Effector memory CD4-positive, alpha-beta T cell (primary cell): ENCODE measurements at places on chromosomes 16 and 17.

GRCh38 chr16:4870138-4870671, 22.9 kb downstream of the UBN1 start:
- H3K4me3 ChIP-seq, result no peak overlapping the region
- H3K4me1 ChIP-seq, result no peaks in the 10 kb centered on the region
- H3K36me3 ChIP-seq, result peaks cover 64% of the 10 kb centered on the region
- H3K27me3 ChIP-seq, result no peaks in the 10 kb centered on the region
- DNase-seq, result no peak

DNA sequence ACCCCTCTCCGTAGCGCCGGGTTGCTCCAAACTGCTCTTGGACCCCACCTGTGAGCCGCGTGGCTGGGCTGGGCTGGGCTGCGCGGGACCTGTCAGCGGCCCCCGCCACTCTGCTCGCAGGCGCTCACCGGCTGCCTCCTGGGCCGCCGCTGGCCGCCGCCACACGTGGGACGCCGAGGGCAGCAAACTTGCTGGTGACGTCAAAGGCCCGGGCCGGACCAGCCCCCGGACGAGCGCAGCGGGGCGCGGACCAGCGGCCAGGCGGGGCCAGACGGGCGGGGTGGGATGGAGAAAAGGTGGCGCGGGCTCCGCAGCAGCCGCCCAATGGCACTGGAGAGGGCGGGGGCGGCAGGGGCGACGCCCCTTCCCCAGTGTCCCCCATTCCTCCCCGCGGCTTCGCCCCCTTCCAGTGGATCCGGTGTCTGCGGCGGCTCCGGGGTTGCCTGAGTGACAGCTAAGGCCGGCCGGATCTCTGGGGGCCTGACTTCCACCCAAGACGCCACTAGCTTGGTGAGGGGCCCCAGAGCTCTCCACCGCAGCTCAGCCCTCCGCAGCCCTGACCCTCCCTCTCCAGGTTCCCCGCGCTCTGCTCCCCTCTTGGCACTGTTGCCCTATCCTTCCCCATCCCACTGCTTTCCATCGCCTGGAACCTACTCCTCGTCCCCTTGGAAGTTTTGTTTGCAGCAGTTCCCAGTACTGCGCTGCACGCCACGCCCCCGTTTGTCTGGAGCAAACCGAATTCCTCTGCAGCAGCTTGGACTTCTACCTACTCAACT, at the start of gene HS3ST3A1:
Gene HS3ST3A1 (minus strand): TSS at position 154 of the 776 bp plus-strand sequence. CDS start 800 bp downstream, outside the sequence.
- H3K4me1 ChIP-seq, result peaks cover 15% of the 10 kb centered on the region
- no peak for DNase-seq
- H3K27ac ChIP-seq, result no peak within 1 kb of the TSS
- H3K27me3 ChIP-seq, result peaks cover 28% of the 10 kb centered on the region
- peak within 1 kb of the TSS; percentile 37 for H3K4me3 ChIP-seq

GRCh38 chr17:78257810-78258322, 26.4 kb downstream of the TMEM235 start:
- DNase-seq, result peak; percentile 10
- H3K4me3 ChIP-seq, result peak overlapping the region; percentile 45
- H3K27ac ChIP-seq, result peak overlapping the region; percentile 67
- H3K36me3 ChIP-seq, result no peaks in the 10 kb centered on the region

- no peak overlapping the region for H3K27ac ChIP-seq
- no peak for DNase-seq
- no peaks in the 10 kb centered on the region for H3K4me1 ChIP-seq
- no peaks in the 10 kb centered on the region for H3K27me3 ChIP-seq
Observed at GRCh38 chr17:49830605-49831004, 17.3 kb downstream of the TAC4 start.

- H3K27me3 ChIP-seq, result no peaks in the 10 kb centered on the region
- peaks cover 3% of the 10 kb centered on the region for H3K4me1 ChIP-seq
- no peaks in the 10 kb centered on the region for H3K36me3 ChIP-seq
- no peak for DNase-seq
- H3K27ac ChIP-seq, result no peak overlapping the region
Observed at GRCh38 chr16:29644338-29644857, 18.6 kb upstream of the SPN start.

DNA sequence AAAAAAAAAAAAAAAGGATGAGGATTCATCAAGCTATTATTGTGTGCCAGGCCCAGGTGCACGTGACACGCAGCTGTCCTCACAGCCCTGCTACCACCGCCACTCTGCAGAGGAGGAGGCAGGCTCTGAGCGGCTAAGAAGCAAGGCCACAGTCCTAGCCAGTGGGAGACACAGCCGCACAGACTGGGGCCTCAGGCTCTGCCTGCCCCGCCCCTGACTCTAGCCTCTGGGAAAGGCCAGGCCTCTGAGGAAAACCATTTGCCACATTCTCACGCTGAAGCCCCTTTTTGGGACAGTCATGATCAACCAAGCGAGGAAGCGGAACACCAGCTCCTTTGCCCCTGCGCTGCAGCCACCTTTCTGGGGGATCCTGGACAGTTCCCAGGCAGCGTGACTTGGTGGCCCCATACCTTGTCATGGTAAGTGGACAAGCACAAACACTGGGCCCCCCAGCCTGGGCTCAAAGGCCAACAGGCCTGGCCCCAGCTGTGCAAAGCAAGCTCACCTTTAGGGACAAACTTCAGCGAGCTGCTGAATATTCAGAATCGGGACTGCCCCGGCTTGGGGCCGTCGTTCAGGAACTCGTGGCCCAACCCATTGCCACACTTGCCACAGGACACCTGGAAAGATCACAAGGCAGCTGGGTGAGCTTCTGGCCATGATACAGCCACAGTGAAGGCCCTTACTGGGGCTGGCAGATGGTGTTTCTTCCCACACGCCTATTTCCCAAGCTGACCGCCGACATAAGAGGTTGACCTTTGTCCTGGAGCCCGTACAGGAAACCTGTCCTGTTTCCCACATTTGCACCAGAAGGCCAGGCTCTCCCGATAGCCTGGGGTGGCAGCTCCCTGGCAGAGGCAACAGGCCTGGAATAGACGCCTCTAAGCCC, 2.5 kb downstream of the MSRB1 start:
- no peak for DNase-seq
- no peak overlapping the region for H3K27ac ChIP-seq
- H3K36me3 ChIP-seq, result peaks cover 17% of the 10 kb centered on the region
- H3K4me3 ChIP-seq, result no peak overlapping the region

DNA sequence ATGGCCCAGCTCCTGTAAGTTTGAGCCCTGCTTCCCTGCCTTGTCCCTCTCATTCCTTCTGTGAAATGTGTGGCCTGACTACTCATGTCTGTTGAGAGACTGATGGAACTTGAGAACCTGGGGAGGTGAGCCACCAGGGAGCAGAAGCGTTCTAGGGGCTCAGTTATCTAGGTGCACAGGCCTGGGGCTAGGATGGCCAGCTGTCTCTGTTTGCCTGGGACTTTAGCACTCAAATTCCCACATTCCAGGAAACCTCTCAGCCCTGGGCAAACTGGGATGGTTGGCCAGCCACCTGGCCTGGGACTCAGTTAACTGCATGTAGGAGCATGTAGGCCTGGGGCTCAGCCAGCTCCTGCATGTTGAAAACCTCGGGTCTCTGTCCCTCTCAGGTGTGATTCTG, 9.3 kb upstream of the EPN3 start:
- no peak for DNase-seq
- no peak overlapping the region for H3K4me3 ChIP-seq
- H3K27me3 ChIP-seq, result no peaks in the 10 kb centered on the region
- no peaks in the 10 kb centered on the region for H3K4me1 ChIP-seq
- H3K36me3 ChIP-seq, result no peaks in the 10 kb centered on the region

- peaks cover 4% of the 10 kb centered on the region for H3K27me3 ChIP-seq
- no peak overlapping the region for H3K4me3 ChIP-seq
- H3K27ac ChIP-seq, result no peak overlapping the region
- peak; percentile 61 for DNase-seq
Observed at GRCh38 chr16:71426069-71426879, 15.6 kb downstream of the TLE7 start.

DNA sequence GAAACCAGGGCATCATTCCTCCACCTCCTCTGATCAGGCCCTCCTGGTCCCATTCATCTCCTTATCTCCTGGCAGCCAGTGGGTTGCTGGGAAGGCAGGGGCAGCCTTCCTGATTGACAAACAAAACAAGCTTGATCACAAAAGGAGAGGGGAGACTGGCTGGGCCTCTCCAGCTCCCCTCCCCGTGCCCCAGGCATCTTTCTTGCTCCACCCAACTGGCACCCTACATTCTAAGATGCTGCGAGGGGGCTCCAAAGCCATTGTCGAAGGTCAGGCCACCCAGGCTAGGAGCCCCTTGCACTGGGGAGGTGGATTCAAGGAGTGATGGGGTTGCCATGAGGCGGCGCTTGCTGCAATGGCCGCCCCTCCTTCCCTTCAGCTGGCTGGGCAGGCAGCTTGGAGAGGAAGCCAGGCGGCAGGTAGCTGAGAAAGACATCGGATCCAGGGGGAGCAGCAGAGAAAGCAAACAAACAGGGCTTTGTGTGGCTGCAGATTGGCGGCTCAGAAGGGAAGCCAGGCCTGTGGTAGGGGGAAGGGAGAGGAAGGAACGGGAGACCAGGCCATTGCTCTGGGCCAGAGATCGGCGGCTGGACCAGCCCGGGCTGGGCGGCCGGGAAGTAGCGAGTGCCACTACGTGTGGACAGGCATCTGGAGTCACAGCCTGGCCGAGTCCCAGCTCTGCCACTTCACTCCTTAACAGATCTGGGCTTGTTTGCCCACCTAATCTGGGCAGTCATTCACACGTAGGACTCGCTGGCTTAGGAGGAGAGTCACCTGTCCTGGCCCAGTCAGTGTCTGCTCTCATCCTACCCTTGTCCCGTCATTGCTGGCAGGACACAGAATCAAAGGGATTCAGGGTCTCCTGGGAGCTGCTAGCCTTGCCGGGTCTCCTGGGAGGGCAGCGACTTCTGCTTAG, 12.3 kb downstream of the RAI1 start:
- H3K4me1 ChIP-seq, result peaks cover 26% of the 10 kb centered on the region
- no peaks in the 10 kb centered on the region for H3K36me3 ChIP-seq
- no peaks in the 10 kb centered on the region for H3K27me3 ChIP-seq
- peak overlapping the region; percentile 86 for H3K27ac ChIP-seq
- no peak overlapping the region for H3K4me3 ChIP-seq
- DNase-seq, result no peak

DNA sequence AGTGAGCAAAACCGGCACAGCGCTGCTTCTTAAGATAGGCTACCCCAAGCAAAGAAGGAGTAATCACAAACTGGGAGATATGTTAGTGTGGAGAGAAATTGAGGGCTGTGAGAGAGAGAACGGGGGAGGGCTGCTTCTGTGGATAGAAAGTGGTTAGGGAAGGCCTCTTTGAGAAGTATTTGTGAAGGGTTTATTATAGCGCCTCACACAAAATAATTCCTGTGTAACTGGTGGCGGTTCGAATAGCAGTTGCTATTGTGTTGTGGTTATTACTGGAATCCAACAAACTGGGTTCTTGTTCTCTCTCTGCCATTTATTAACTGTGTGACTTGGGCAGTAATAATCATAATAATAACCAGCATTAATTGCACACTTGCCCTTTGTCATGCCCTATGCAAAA, 9.2 kb upstream of the CISD3 start:
- peaks cover 66% of the 10 kb centered on the region for H3K36me3 ChIP-seq
- DNase-seq, result no peak
- no peak overlapping the region for H3K4me3 ChIP-seq
- no peaks in the 10 kb centered on the region for H3K27me3 ChIP-seq
- H3K4me1 ChIP-seq, result peaks cover 15% of the 10 kb centered on the region
- H3K27ac ChIP-seq, result no peak overlapping the region

- peaks cover 10% of the 10 kb centered on the region for H3K4me1 ChIP-seq
- H3K36me3 ChIP-seq, result peaks cover 12% of the 10 kb centered on the region
- no peak overlapping the region for H3K27ac ChIP-seq
- H3K27me3 ChIP-seq, result peaks cover 24% of the 10 kb centered on the region
Observed at GRCh38 chr16:66947302-66948065, 12.2 kb downstream of the CES2 start.

DNA sequence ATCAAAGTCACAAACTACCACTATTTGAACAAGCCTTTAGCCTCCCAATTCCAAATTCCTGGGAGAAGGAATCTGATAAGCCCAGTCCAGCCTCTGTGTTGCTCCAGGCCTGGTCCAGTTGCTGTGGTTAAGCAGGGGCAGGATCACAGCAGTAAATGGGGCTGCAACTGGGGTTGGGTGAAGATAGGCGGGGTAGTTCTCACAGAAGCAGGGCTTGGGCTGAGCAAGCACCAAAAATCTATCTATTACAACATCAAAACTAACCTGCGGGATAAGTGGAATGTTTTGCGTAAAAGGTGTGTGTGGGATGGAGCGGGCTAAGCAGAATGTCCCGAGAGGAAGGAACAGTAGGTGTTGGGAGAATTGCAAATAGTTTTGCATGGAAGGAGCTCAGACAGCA, 23.0 kb upstream of the RNF135 start:
- H3K36me3 ChIP-seq, result no peaks in the 10 kb centered on the region
- DNase-seq, result no peak
- H3K4me1 ChIP-seq, result no peaks in the 10 kb centered on the region
- H3K27me3 ChIP-seq, result no peaks in the 10 kb centered on the region
- H3K27ac ChIP-seq, result no peak overlapping the region
- H3K4me3 ChIP-seq, result no peak overlapping the region

- H3K4me3 ChIP-seq, result no peak overlapping the region
- DNase-seq, result no peak
- H3K27me3 ChIP-seq, result no peaks in the 10 kb centered on the region
Observed at GRCh38 chr16:16059160-16059559, 109.7 kb downstream of the ABCC1 start.

GRCh38 chr16:12904329-12904671, 2.9 kb downstream of the SHISA9 start:
- no peak overlapping the region for H3K27ac ChIP-seq
- H3K4me1 ChIP-seq, result peaks cover 3% of the 10 kb centered on the region
- no peaks in the 10 kb centered on the region for H3K36me3 ChIP-seq
- H3K27me3 ChIP-seq, result peaks cover 5% of the 10 kb centered on the region
- DNase-seq, result no peak
- H3K4me3 ChIP-seq, result no peak overlapping the region

DNA sequence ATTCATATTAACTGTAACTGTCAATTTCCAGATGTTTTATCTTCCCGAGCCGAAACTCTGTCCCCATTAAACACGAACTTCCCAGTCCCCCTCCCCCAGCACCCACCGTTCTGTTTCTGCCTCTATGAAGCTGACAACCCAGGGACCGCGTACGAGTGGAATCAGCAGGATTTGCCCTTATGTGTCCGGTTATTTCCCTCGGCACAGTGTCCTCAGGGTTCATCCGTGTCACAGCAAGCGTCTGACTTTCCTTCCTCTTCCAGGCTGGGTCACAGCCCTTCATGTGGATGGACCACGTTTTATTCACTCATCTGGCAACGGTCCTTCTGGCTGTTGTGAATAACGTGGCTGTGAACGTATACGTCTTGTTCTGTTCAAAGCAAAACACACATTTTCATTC, 31.3 kb downstream of the METRNL start:
- no peaks in the 10 kb centered on the region for H3K36me3 ChIP-seq
- no peak for DNase-seq
- H3K4me3 ChIP-seq, result no peak overlapping the region
- H3K27me3 ChIP-seq, result no peaks in the 10 kb centered on the region
- no peaks in the 10 kb centered on the region for H3K4me1 ChIP-seq

- H3K4me1 ChIP-seq, result no peaks in the 10 kb centered on the region
- no peak overlapping the region for H3K27ac ChIP-seq
- H3K27me3 ChIP-seq, result no peaks in the 10 kb centered on the region
- no peaks in the 10 kb centered on the region for H3K36me3 ChIP-seq
- no peak for DNase-seq
Observed at GRCh38 chr16:23699100-23699499, 13.9 kb downstream of the ERN2 start.
